Effector CD8-positive, alpha-beta T cell (primary cell): ENCODE measurements at places on chromosomes 12 and 14.

DNA sequence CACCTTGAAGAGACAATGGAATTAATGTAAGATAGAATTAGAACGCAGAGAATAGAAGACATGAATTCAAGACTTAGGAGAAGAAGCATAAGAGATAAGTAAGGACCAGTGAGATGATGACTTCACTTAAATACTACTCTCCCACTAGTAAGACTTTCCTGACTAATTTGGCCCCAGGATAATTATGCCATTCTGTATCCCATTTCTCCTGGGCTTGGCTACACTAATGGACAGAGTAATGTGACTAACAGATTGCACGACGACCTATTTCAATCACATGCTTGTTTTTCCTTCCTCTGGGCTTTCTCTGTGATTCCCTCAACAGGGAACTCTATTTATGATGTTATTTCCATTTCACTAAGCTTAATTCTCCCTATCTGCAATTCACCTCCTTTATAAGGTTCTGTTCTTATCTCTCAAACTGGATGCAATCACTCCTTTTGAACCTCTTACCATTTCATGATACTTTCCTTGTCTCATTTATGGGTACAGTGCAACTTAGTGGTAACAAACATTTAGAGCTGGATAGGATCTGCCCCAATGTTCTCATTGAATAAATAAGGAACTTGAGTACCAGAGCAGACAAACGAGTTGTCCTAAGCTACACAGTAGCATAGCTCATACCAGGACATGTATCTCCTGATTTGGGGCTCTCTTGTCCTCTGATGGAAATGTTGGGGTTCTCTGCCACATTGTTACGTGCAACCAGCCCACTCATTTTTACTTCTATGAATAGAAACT lies 102.7 kb downstream of the BTG1 start:
- no peak for DNase-seq

GRCh38 chr12:19177754-19178153 lies 48.2 kb downstream of the PLEKHA5 start:
- no peak for DNase-seq

DNA sequence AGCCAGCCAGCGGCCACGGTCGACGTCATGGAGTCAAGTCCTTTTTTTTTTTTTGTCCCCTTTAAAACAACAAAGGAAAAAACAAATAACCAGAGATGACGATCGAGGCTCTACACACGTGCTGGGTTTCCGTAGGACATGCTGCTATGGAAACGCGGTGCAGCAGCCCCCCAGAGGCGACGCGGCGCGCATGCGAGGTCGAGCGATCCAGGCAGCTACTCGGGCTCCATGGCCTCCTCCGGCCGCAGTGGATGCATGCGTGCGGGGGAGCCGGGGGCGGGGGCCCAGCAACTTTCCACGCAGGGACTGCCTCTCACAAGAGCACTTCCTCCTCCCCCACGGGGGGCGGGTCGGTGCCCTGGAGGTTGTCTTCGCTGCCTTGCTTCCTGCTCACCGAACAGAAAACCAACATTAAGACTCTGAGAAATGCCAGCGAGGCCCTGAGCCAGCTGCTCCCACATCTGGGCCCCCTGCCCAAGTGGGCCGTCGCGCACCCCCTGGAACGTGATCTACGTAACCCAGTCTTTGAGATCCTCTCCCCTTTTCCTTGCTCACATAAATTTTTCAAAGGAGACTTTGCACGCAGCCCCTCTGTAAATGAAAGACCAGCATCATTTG lies 30.7 kb downstream of the P2RX4 start:
- peak; percentile 96 for DNase-seq

DNA sequence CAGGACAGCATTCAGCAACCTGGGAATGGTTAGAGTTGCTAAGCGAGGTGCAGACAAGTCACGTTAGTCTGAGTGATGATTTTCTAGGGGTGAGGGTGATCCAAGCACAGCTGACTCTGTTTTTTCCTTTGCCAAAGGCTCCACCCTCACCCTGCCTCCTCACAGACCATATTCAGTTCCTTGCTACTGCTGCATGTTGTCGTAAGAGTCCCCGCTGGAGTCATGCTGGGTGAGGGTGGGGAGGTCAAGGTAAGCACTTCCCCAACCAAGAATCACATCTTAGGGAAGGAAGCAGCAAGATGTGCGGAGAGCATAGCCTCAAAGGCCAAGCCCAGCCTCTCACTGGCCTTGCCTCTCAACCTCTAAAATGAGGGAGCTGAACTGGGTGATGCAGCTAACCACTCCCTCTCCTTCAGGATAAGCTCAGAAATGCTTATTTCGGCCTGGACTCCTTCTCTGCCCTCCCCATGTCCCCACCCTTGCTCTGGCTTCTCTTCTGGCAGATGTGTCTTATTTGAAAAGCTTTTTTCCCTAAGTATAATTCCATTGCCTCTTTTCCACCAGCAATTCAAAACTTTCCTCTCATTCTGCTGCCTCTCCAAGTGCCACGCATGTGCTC lies 66.9 kb upstream of the ACTN1 start:
- no peak for DNase-seq

GRCh38 chr14:92568621-92569479 lies 55.3 kb downstream of the RIN3 start:
- no peak for DNase-seq

GRCh38 chr14:53951627-53952303 lies 4.9 kb downstream of the BMP4 start:
- DNase-seq = no peak

DNA sequence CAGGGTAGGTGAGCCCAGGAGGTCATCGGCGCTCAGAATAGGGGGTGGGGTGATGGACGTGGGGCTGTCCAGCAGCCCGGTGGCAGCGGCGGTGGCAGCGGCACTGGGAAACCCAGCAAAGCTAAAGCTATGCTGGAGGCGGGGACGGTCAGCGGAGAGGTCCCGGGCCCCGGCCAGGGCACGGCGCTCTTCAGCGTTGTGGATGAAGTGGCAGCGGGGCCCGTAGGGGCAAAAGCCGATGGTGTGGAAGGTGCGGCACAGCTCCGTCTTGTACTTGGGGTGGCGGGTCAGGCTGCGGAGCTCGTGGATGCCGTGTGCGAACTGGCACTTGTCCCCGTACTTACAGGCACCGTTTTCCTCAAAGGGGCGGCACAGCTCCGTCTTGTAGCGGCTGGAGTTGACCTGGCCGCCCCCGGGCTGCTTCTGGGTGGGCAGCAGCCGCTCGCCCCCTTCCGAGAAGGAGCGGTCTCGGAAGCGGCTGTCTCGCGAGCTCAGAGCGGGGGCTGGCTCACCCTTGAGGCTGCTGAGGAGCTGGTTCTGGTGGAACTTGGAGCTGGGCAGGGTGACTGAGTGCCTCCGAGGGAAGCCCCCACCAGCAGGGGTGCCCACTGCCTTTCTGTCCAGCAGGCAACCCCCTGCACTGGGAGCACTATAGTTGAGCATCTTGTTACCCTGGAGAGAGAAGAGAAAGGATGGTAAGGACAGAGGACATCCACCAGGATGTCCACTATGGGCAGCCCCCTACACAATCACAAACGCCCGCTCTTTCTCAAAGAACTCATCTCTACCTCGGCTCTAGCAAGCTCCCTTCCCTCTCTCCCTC lies 2.8 kb downstream of the ZFP36L1 start:
- DNase-seq = no peak

GRCh38 chr14:52917735-52918134 lies 33.1 kb downstream of the FERMT2 start:
- no peak for DNase-seq
